ENCODE measurements at places on chromosomes 5 and 9. TPM values are rescaled to one million over a fixed set of nuclear protein-coding genes. Genes with fewer than 3 reads are reported as not detected.

- no peak for DNase-seq
Measured at GRCh38 chr5:151189151-151189550, 31.6 kb upstream of the ANXA6 start.

GRCh38 chr5:108762660-108763059 lies 15.0 kb downstream of the FER start:
- no peak for DNase-seq

The ROR2 gene
- 8.7 TPM for total RNA-seq

GRCh38 chr9:83242066-83242465 lies 179.1 kb upstream of the RASEF start:
- no peak for DNase-seq

DNA sequence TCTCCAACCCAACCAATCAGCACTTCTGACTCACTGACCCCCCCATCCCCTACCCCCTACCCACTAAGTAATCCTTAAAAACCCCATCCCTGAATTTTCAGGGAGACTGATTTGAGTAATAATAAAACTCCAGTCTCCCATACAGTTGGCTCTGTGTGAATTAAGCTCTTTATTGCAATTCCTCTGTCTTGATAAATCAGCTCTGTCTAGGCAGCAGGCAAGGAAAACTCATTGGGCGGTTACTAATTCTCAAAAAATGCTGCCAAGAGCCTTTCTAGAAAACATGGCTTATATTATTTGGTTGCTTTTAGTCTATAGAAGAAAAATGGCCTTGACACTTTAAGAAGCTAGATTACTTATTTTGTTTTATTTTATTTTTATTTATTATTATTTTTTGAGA lies 131.7 kb downstream of the SUSD1 start:
- DNase-seq: no peak

The FAM219A gene
- total RNA-seq: 13.1 TPM

GRCh38 chr5:111517853-111518501 lies 5.6 kb upstream of the STARD4 start:
- no peak for DNase-seq

- DNase-seq: no peak
Measured at GRCh38 chr9:7320139-7320538, 479.4 kb downstream of the DMAC1 start.

- no peak for DNase-seq
Measured at GRCh38 chr9:86368871-86369521, 14.8 kb upstream of the TUT7 start.

The GRAMD2B gene
- 58.9 TPM for total RNA-seq

DNA sequence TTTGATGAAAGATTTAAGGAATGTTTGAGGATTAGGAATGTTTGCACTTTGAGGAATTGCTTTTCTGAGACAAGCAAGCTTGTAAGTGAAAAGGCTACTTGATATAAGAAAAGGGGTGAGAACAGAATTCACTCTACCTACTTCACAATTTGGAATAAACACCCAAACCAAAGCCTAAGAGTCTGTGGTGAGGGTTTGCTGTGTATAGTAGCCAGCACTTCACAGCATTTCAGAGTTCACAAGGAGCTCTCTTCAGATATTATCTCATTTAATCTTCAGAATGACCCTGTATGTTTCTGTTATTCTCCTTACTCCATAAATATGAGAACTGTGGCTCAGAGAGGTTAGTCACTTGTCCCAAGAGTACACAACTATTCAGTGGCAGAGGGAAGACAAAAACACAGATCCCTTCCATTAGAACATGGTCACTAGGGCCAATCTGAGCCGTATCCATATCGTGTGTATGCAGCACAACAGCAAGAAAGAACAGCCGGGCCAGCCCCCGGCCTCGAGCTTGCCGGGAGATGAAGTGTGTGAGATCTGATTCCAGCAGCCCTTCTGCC lies 92.4 kb downstream of the FRMD3 start:
- DNase-seq: no peak

GRCh38 chr9:82223442-82223841 lies 234.9 kb downstream of the SPATA31D1 start:
- no peak for DNase-seq

The CARD9 gene
- 3.6 TPM for total RNA-seq

The AP3S1 gene
- 53.3 TPM for total RNA-seq

- DNase-seq: no peak
Measured at GRCh38 chr9:78493166-78493742, 196.3 kb downstream of the PSAT1 start.

DNA sequence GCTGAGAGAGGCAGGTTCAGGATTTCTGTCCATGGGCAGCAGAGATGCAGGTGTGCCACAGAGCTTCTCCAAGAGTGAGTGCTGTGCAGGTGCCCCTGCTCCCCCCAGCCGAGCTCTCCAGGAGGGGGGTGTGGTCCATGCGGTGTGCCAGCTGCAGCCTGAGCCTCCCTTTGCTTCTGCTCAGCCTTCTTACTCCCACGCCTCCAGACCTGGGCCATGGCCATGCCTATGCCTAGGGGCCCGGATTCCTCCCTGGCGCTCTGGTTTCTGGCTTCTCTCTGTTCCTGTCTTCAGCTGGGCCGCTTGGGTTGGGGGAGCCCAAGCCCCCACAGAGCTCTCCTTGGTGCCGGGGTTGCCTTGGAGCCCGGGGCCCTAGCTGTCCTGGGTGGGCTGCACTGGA lies 133.3 kb downstream of the CACNA1B start:
- DNase-seq: no peak

DNA sequence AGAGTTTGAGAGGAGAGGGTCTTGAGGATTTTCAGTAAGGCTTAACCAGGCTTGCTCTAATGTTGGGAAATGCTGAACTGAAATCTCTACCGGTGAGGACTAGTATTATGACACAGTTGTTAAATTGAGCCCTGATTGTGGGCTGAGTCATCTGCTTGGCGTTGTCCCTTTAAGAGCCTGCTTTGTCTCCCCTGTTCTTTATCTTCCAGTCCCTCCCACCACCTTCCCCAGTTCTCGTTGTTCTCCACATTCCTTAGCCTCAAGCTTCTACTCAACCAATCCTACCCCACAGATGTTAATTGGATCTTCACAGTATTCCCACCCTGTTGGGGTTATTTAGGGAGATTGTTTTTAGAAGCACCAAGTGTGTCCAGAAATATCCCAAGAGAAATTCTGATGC lies 57.6 kb downstream of the ANKRD55 start:
- peak; percentile 55 for DNase-seq

- no peak for DNase-seq
Measured at GRCh38 chr5:129622531-129622930, 125.4 kb upstream of the MINAR2 start.

- no peak for DNase-seq
Measured at GRCh38 chr5:146751781-146752401, 126.7 kb downstream of the PPP2R2B start.

DNA sequence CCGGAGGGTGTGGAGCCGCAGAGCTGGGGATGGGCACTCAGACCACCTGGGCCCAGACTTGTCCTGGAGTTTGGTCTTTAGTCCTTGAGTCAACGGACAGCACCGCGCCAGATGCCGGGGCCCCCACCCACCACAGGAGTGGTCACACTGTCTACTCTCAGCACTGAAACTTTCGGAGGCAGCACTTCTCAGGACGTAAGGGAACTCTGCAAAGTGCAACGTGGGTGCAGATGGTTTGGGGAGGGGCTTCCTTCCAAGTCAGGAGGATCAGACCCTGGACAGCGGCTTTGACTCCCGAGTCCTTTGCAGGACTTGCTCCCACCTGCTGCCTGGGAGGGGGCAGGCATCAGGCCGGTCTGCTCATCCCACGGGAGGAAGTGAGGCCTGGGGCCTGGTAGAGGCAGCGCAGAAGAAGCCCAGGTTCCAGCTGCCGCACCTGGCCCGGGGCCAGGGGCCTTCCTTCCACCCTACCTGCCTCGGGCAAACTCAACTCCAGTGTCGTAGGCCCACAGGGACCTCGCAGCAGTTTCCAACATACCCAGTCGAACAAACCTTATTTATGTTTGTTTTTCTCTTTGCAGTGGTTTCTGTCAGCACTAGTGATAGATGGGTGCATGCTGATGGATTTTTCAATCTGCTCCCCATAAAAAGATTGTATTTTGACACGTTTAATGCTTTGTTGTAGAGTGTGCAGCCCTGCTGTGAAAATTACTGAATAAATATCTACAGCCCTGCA lies 149.8 kb upstream of the PPP1R26 start:
- peak; percentile 75 for DNase-seq

Measured in lower leg skin (tissue), 4 donors.